Hematopoietic multipotent progenitor cell treated with erythropoietin and hydrocortisone succinate and interleukin-3 and kit ligand, for 4 days (in vitro differentiated cells): ENCODE measurements at places on chromosomes 16 and 17.

- DNase-seq: no peak
Observed at GRCh38 chr17:2042933-2043332, 1.1 kb downstream of the OVCA2 start.

GRCh38 chr16:56985288-56985961 lies 3.9 kb upstream of the NLRC5 start:
- DNase-seq: no peak

- no peak for DNase-seq
Observed at GRCh38 chr16:48180868-48181480, 25.2 kb upstream of the ABCC12 start.

DNA sequence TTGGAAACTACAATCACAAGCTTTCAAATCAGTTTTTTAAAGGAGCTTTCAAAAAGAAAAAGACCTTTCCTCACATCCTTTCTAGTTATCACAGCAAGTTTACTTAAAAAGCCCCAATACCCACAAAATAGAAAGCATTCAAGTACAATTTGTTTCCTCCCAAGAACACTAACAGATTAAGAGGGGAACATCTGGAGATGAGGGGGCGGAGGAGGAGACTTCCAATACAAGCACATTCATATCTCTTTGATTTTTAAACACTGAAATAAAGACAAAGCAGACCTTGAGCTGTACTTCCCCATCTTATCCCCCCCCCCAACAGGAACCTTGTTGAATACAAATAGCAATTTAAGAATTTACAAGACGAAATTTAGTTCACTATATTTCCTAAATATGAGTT lies 2.0 kb downstream of the YWHAE start:
- peak; percentile 35 for DNase-seq

GRCh38 chr17:60579090-60579489 lies 20.9 kb upstream of the PPM1D start:
- DNase-seq: no peak

DNA sequence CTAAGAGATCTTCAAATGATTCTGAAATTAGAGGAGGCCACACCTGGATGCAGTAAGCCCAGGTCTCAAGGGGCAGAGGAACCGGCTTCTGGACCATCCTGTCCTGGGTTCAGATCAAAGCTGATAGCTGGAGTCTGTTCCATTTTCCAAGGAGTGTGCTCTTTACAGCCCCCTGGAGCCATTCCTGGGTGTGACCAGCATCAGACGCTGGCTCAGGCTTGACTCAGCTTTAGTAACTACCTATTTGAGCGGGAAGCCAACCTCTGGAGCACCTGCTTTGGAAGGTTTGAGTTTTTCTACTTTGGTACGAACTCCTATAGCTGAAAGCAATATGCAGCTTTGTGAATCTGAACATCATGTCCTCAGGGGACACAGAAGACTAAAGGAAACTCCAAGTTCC lies 12.9 kb upstream of the BBS2 start:
- no peak for DNase-seq

DNA sequence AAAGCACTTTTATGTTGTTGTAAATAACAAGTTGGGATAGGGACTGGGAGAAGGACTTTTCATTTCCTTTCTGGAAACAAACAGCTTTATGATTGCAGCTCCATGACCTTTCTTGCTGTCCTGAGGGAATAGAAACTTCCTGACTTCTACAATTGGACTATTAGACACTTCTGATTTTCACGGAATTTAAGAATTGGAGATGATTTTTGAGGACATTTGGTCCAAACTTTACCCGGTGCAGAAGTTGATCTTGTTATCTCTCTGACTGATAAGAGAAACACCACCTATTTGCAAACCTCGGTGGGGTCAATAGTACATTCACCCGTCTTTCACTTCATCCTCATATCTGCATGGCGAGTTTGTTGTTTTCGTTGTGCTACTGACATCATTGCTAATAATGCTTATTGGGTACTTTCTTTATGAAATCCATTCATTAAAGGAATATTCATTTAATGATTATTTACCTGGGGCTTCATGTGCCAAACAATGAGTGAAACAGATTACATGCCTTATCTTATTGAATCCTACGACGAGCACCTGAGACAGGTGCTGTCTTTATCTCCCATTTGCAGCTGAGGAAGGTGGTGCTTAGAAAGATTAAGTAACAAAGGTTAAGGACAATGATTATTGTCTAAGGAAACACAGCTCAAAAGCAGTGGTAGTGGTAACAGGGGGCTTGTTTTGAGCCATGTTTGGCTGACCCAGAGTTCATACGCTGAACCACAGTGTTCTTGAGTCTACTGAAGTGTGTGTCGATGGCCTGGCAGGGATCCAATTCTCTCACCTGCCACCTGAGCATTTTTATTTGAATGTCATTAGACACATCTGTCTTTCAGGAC lies 176.9 kb upstream of the FAM20A start:
- DNase-seq: no peak

GRCh38 chr17:55405600-55405999 lies 16.0 kb downstream of the MMD start:
- DNase-seq: no peak

- DNase-seq: peak; percentile 20
Observed at GRCh38 chr16:19883296-19883965, 1.2 kb downstream of the GPRC5B start.

GRCh38 chr17:71267668-71268067 lies 853.2 kb upstream of the SOX9 start:
- no peak for DNase-seq

GRCh38 chr16:83420206-83420760 lies 387.5 kb upstream of the HSBP1 start:
- peak; percentile 51 for DNase-seq

- DNase-seq: no peak
Observed at GRCh38 chr17:79331492-79331891, 256.9 kb downstream of the ENGASE start.

- no peak for DNase-seq
Observed at GRCh38 chr17:4008441-4009185, 44.4 kb upstream of the ATP2A3 start.

- DNase-seq: peak; percentile 76
Observed at GRCh38 chr16:87723226-87723623, 42.6 kb downstream of the KLHDC4 start.

DNA sequence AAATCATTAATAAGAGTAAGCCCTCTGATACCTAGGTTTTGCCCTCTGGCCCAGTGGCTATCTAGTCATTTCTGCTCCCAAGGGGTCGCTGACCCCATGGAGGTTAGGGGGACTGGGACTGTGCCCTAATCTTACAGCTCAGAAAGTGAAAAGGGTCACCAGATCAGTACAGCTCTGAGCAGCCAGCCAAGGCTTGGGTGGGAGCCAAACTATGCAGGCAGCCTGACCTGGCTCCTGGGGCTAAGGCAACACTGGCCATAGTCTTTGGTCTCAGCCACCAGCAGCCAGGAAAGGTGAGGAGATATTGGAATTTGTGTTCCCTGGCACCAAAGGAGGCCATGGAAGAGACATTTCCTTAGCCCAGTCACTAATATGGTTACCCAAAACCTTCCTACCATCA lies 67.6 kb downstream of the ASIC2 start:
- no peak for DNase-seq

DNA sequence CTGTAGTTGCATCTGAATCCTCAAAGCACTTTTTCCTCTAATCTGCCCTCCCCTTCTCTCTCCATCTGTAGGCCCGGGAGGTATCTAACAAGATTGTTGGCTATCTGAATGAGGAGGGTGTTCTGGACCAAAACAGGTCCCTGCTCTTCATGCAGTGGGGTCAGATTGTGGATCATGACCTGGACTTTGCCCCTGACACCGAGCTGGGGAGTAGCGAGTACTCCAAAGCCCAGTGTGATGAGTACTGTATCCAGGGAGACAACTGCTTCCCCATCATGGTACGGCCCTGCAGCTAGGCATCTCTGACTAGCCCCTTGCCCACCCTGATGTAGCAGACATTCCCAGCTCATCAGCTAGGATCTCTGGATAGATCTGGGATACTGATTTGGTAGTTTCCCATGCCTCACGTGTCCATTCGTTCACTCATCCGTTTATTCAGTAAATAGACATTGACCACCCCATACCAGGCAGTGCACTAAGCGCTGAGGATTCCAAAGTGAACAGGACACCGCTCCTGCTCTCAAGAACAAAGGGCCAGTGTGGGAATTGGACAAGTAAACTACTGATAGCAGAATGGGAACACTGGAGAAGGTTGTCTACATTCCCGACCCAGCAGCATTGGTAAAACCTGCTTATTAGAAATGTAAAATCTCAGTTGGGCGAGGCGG lies 12.1 kb downstream of the LPO start:
- no peak for DNase-seq

DNA sequence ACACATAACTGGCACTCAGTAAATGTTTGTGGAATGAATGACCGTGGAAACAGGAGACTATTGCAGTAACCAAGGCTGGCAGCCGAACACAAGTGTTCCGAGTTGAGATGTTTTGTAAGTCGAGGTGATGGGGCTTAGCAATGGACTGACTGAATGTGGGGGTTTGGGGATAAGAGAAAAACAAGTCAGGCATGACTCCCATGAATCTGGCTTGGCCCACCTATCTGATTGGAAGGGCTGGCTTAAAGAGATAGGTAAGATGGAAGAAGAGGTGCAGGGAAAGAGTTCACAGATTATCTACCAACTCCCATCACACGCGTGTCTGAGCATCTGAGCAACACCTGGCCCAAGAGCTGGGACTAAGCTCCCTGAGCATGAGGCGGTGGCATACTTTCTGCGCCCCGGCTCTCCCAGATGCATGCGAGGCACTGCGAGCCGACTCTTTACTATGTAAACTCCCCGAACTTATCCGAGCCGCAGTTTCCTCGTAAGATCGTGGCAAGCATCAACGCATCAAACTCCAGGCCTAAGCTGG lies 539 bp downstream of the IFT20 start:
- DNase-seq: peak; percentile 32

DNA sequence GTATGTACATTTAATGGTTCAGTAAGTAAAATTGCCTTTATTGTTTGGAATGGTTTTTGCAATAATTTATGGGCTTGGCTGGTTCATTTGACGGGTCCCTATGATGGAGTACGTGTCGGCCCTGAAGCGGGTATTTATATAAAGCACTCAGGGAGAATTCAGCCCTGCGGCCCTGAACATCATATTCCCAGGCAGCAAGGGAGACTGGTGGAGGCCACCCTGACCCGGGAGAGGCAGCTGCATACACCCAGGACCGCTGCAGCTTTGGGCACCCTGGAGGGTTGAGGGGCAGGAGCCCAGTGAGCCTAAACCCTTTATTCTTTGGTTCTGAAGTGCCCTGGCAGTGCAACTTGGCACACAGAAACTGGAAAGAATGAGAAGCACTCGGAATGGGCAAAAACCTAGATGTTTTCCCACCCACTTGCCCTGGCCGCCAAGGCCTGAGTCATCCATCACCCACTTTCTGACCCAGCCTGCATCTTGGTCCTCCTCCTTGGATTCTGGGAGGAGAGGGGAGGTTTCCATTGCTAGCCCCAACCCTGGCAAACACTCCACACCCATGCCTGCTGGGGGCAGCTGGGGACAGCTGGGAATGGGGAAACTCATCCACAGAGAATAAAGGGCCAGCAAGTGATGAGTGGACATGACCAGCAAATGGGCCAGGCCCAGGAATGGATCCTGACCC lies 162.2 kb upstream of the TNRC6C start:
- no peak for DNase-seq

DNA sequence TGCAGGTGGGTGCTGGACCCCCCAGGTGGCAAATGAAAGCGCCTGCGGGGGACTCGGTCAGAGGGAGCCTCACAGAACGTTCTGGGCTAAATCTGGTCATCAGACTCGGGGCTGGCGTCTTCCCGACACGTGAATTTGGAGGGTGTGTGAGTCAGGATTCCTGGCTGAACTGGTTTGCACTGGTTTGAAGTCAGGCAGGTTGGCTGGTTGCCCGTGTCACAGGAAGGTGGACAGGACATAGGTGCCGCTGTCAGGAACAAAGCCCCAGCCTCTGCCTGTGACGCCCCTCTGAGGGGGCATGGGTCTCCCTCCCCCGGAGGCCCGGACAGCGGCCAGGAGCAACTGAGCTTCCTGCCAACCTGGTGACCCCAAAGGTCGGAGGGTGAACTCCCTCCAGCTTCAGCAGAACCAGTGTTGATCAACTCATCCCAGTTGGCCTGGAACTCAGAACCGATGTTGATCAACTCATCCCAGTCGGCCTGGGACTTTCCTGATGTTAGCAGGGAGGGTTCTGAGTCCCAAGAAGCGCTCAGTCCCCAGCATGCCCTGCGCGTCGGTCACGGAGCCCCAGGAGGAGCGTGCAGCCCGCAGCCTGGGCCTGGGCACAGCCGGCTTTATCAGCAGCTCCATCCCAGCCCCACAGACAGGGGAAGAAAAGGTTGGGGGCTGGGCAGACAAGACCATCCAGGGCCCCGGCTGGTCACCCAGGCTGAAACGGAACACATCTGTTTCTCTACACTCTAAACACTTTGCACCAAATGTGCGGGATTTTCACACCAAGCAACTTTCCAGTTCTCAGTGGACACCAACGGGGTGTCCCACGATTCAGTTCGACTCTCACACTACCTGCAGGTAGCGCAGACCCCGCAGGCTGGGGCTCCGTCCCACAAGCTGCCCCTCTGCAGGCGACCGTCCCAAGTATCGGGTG lies 14.4 kb upstream of the METRNL start:
- DNase-seq: no peak

GRCh38 chr16:8519179-8519578 lies 71.1 kb downstream of the TMEM114 start:
- no peak for DNase-seq

GRCh38 chr16:85149776-85150175 lies 37.5 kb upstream of the CIBAR2 start:
- DNase-seq: no peak

GRCh38 chr17:35713069-35713728 lies 18.2 kb upstream of the RASL10B start:
- peak; percentile 43 for DNase-seq

GRCh38 chr16:5635331-5635730 lies 537.7 kb upstream of the EEF2KMT start:
- no peak for DNase-seq

DNA sequence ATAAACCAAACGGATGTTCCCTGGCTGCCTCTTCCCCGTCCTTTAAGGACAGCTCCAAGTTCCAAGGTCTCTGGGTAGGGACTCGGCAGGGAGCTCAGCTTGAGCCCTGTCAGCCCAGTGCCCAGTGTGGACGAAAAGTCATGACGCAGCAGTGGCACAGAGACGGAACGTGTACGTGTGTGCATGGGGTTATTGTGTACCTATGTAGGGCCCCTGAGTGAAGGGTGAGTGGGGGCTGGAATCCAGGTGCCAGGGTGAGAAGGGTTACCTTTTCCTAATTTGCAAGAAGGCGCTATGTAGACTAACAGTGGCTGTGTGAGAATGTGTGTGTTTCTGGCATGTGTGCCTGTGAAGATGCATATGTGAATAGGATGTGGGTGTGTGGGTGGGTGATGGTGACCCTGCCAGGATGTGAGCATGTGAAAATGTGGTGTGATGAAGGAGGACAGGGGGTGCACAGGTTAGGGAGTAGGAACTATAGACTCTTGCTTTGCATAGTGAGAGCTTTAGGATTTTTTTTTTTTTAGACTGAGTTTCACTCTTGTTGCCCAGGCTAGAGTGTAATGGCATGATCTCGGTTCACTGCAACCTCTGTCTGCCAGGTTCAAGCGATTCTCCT lies 6.0 kb downstream of the SCN4A start:
- no peak for DNase-seq

DNA sequence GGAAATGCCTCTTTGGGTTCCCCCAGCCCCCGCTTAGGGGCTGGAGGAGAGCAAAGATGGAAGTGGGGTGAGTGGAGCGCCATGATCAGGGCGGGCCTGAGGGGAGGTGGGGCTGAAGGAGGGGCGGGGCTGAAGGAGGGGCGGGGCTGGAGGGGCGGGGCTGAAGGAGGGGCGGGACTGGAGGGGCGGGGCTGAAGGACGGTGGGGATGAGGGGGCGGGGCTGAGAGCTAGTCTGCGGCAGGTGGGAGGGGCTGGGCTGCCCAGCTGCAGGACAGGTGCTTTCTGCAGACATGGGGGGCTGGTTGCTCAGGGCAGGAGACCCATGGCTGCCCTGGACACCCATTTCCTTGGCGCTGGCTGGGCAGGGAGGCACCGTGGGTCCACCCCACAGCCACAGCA lies 39.1 kb upstream of the PABPN1L start:
- peak; percentile 72 for DNase-seq
